ENCODE measurements at places on chromosomes 11 and 22.

- DNase-seq, result no peak
Observed at GRCh38 chr22:37659897-37660708, 1.6 kb downstream of the PDXP start.

DNA sequence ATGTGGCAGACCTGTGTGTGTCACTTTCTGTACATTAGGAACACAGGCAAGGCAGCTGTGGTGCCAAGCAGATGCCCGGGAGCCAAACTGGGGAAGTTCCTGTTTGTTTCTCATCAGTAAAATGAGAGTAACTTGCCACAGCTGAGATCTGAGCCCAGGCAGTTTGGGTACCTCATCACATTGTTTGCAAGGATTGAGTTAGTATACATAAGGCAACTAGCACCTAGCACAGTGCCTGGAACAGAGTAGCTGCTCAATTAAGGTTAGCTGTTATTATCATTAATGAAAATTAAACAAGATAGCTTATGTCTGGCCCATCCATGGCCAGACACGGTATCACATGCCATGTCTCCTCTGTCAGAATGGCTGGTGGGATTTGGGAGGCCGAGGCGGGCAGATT, 7.8 kb downstream of the SOX10 start:
- no peak for DNase-seq

GRCh38 chr11:117910525-117910924, 18.7 kb downstream of the TMPRSS13 start:
- no peak for DNase-seq

GRCh38 chr22:37012262-37012904, 6.9 kb downstream of the TST start:
- no peak for DNase-seq

DNA sequence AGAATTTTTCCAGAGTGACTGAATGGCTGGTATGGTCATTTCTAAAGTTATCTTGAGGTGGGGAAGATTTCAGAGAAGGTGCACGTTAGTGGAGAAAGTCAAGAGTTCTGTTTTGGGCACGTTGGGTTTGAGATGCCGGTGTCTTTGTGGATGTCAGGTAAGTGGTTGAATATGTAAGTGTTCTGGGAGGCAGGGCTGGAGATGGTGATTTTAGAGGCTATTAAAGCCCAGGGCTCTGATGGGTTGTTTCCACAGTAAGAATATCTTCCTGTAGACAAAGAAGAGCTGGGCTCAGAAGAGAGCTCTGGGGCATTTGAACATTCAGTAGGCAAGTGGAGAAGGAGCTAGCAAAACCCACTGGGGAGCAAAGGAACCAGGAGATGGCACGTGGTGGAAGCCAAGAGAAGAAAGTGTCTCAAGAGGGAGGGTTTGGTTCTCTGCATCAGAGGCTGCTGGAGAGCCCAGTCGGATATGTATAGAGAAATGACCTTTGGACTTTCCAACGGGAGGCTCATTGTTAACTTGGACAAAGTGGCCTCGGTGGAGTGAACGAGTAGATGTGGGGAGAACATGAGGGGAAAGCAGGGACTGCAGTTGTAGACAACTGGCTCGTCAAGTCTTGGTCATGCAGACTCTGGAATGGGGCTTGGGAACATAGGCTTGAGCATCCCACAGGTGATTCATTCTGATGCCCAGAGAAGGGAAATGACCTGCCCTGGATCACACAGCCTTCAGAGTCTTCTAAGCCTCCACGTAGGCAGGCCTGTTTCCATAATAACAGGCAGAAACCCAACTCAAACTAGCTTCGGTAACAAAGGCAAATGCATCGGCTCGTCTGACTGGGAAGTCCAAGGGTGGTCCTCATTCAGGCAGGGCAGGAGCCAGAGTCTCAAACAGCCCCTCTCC, 98.4 kb upstream of the PARVA start:
- no peak for DNase-seq

DNA sequence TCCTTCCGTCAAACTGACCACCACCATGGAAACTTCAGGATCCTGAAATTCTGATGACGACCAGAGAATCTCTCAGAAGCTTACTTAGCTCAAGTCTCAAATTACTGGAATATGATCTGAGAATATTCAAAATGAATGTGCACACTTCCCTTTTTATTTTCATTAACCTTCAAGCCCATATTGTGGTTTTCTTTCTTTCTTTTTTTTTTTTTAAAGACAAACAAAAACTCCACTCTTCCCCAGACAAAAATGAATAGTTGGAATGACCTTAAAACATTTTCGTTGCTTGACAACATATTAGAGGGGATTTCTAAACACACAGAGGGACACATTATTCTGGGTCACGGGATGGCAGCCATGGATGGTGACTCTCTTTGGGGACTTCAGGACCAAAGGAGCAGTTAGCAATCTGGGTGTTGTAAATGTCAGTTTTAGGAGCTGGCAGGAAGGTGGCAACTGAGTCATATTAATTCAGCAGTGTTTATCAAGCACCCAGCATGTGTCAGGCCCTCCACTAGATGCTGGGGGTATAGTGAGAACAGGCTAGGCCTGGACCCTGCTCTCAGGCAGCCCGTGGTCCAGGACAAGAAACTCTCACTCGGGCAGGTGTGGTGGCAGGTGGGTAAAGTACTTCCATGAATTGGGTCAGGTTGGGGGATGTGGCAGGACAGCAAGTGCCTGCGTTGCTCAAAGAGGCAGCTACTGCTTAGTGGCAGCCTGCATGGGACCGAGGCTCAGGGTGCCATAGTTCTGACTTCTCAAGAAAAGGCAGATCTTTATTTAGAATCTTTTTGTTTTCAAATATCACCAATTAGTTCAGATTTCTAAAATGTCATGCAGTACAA, 126.1 kb downstream of the HIPK3 start:
- no peak for DNase-seq

DNA sequence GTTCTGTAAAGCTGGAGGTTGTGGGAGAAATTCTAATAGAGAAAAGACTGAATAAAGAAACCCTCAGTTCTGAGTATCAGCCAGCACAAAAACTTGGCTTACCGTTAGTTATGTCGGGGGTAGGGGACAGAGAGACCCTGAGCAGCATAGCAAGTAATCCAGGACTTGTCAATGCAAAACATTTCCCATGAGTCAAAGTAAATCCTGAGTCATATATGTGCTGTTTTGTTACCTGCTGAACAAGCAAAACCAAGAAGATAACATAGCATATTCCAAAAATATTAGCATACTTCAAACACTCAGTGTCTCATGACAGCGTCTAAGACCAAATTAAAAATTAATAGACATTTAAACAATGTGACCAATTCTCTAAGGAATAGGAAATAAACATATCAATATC, 75.1 kb upstream of the LUZP2 start:
- no peak for DNase-seq

DNA sequence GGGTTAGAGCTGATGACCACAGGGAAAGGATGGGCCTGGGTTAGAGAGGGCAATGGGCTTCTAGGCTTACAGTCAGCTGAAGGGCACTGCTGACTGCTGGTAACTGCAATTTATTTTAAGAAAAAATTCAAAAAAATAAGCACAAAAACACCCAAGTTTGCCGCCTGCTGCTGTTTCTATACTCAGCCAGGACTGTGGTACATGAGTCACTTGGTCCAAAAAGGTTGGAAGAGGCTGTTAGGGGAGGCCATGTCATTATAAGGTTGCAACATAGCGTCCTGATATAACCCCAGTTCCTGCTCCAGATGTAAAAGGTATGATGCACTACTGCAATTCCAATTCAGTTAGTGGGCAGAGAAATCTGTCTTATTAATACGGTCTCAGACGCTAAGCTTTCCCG, 98.9 kb downstream of the ETS1 start:
- no peak for DNase-seq

GRCh38 chr11:62150887-62151736, 27.3 kb downstream of the INCENP start:
- DNase-seq, result no peak

GRCh38 chr11:126082251-126083109, 19.8 kb upstream of the CDON start:
- no peak for DNase-seq

DNA sequence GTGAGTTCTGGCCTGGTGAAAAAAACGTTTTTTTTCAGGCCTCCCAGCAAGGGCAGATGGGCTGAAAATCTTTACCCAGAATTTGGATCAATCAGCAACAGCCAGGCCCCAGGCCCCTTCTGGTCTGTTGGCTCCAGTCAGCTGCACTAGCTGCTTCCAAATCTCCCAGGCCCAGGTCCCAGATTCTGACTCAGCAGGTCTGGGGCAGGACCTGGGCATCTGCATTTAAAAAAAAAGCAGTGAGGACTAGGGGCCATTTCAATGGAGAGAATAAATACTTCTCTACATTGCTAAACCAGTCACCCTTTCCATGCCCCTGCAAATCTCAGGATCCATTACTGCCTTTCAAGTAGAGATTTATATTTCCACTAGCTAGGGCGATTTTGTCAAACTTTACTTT, 4.3 kb downstream of the SLC15A3 start:
- DNase-seq, result no peak

- DNase-seq, result no peak
Observed at GRCh38 chr22:42207918-42208317, 62.5 kb downstream of the TCF20 start.

- DNase-seq, result no peak
Observed at GRCh38 chr11:132493801-132494200, 1038.5 kb downstream of the OPCML start.

GRCh38 chr11:128531588-128531987, 55.8 kb downstream of the ETS1 start:
- DNase-seq, result no peak

- DNase-seq, result no peak
Observed at GRCh38 chr11:125401746-125402145, 94.3 kb downstream of the FEZ1 start.

DNA sequence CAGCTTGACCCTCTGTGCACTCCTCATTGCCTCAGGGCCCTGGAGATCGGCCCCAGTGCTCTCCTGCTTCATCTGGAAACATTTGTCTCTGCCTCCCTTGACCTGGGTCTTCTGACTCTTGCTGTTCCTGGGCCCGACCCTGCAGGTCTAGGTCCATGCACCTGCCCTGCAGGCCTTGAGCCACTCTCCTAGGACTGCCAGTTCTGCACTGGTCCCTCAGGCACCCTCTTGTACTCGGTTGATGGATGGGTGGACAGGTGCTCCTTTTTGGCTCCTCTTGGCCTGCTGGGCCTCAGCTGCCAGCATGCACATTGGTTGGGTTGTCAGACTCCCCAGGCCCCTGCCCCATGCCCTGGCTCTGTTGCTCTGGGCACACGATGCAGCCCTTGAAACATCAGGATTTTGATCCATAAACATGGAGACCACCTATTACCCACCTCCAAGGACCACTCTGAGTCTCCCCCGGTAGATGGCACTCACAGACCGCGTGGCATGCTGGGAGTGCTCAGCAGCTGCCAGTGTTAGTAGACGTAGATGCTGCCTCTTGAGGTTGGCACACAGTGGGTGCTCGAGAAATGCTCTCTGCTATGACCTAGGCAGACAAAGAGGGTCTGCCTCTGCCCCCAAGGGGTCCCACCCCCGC, 20.2 kb upstream of the ACR start:
- no peak for DNase-seq

GRCh38 chr11:86181379-86181778, 63.2 kb upstream of the EED start:
- no peak for DNase-seq

DNA sequence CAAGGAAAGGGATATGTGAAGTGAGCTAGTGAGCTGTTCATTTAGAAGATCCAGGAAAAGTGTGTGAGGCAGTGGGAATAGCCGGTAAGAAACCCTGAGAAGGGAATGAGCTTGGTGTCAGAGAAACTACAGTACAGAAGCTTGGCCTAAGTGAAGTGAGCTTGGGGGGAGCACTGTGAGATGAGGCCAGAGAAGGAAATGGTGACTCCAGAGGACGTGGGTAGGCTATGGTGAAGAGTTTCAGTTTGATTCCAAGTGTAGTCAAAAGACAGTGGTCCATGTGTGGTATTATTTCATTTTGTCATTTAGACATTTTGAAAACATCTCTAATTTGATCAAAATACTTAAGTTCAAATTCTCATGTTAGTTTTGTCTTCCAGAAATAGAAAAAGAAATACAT, 77.2 kb downstream of the GRK3 start:
- DNase-seq, result no peak

GRCh38 chr11:134916421-134917213, 504.6 kb upstream of the B3GAT1 start:
- no peak for DNase-seq

DNA sequence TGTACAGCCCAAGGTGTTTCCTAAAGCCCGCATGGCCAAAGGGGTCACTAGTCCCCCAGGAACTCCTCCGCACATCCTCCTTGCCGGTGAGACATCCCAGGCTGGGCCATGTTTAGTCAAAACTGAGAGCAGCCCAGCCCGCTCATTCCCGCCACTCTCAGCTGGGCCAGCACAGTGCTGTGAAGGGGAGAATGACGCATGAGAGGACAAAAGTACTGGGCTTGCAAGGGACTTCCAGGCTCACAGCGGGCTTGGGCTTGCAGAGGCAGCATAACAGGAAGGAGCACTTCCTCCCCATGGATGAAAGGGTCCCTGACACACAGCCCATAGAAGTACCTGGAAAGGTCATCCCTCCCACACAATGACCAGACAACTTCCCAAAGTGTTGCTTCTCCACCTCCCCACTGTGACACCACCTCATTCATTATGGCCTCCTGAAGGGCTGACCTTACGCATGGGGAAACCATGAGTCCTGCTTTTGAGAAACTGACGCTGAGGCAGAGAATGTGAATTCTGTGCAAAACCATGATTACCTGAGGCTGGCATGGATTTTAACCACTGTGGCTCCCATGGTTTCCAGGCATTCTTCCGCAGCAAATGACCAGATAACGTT, 19.1 kb downstream of the ETS1 start:
- no peak for DNase-seq

DNA sequence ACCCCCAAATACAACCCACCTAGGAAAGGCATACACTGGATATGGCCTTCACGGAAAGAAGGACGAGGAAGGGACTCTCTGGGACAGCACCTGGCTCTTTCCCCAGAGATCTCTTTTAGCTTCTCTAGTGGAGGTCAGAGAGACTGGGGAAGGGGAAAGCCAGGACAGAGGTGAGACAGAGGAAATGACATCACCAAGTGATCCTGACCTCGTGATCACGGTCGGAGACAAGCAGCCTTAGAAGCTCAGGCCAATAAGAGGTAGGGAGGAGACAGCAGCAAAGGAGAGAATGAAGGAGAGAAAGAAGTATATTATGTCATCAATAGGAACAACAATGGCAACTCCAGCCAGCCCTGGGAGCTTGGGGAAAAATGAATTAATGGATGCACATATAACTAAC, 15.4 kb upstream of the TMPRSS13 start:
- no peak for DNase-seq

GRCh38 chr11:110044226-110044968, 48.8 kb upstream of the ZC3H12C start:
- DNase-seq, result no peak

- no peak for DNase-seq
Observed at GRCh38 chr11:74195828-74196227, 24.7 kb downstream of the PPME1 start.

- no peak for DNase-seq
Observed at GRCh38 chr22:47406180-47406834, 643.9 kb downstream of the TBC1D22A start.

DNA sequence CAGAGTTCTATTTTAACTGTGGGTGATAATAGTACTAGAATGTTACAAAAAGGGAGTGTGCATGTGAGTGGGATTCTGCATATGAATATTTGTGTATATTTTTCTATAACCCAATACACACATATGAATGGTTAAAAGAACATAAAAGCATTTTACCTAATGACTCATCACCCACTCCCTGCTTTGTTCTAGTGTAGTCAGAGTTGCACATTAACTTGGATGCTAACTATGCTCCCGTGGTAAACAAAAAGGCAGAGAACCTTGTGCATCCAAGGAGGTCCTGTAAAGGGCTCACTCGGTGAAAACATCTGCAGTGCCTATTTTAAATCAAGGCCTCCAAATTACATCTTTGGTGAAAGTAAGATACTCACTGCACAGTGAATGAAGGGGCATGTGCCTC, 1289.4 kb downstream of the LRRC4C start:
- DNase-seq, result no peak

All from non-pigmented ciliary epithelial cell (primary cell).